ENCODE measurements at places on chromosomes 5 and 9.

GRCh38 chr9:107141967-107142366 is 141.1 kb upstream of the RAD23B start:
- no peak for DNase-seq

- DNase-seq = no peak
Measured at GRCh38 chr9:127549751-127550150, 62.3 kb upstream of the STXBP1 start.

- DNase-seq = no peak
Measured at GRCh38 chr5:7970816-7971215, 101.9 kb downstream of the MTRR start.

GRCh38 chr9:130825351-130825651 is 9.8 kb upstream of the ABL1 start:
- no peak for DNase-seq

DNA sequence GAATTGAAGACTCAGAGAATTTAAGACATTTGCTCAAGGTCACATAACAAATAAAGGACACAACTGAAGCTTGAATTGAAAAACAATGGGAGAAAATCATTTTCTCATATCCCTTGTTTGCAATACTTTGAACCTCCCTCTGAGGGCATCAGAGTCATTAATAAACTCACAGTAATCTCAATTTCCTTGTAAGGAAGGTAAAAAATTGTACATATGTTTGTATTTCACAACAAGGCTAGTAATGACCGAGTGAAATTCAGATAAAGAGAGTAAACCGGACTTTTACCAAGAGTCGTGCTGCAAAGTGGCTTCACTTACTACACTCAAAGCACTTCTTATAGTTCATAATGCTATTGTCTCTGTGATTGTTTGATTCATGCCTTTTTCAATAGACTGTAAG is 665.0 kb downstream of the NR2F1-AS1 start:
- no peak for DNase-seq

- DNase-seq = no peak
Measured at GRCh38 chr5:158287643-158288271, 428.8 kb upstream of the CLINT1 start.

DNA sequence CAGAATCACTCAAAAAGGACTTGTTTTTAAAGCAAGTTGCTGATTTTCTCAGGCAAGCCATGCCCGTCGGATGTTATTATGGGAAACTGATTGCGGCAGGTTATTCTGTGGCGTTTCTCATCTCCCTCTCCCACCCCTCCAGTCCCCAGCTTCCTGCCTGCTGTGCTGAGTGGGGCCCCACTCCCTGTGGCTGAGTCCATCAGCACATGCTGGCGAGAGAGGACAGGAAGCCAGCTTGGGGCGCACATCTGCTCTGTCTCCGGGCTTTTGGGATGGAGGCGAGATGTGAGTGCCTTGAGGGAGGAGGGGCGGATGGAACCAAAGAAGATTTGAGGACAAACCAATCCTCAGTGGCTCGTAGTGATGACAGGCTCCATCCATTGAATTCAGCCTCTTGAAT is 108.0 kb downstream of the DAPK1 start:
- no peak for DNase-seq

GRCh38 chr9:109190151-109190550 is 23.1 kb upstream of the FRRS1L start:
- no peak for DNase-seq

- DNase-seq = peak; percentile 32
Measured at GRCh38 chr9:4297786-4298254, 2.0 kb downstream of the GLIS3 start.

GRCh38 chr9:71744754-71745521 is 23.4 kb downstream of the CEMIP2 start:
- DNase-seq = no peak

GRCh38 chr5:129960831-129961230 is 56.6 kb downstream of the CHSY3 start:
- DNase-seq = no peak

DNA sequence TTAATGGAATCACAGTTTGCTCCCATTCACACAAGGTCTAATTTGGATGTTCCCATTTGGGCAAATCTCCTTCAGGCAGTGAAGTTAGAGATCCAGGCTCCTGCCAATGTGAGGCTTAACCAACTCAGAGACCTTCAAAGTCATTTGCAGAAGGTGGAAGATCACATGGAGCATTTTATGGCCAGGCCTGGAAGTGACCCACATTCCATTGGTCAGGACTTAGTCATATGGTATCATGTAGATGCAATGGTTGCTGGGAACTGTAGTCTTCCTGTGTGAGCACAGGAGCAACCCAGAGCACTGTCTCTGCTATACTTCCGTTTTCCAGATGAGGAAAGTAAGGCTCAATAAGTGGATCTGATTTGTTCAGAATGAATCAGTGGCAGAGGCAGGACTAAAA is 292.7 kb upstream of the SMARCA2 start:
- DNase-seq = no peak

- DNase-seq = no peak
Measured at GRCh38 chr5:157902449-157903116, 43.6 kb upstream of the CLINT1 start.

GRCh38 chr9:131387394-131387793 is 6.5 kb upstream of the PRRC2B start:
- DNase-seq = no peak

- DNase-seq = no peak
Measured at GRCh38 chr5:9776525-9776924, 146.4 kb upstream of the TAS2R1 start.

DNA sequence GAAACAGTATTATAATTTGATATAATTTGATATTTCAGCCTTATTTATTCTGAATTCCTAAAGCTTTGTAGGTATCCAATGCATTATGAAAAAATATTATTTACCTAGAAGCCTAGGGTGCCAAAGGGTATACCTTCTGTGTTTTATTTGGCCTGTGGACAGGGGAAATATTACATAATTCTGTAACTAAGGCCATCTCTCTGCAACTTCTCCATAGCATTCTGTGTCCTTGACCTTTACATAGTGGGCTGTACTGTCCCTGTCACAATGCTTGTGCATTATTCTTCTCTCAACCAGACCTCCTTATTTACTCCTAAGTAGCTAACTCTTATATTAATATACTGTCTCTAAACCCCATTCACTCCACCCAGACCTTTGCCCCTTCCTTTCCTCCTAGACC is 57.0 kb upstream of the RANBP6 start:
- DNase-seq = no peak

GRCh38 chr9:137520614-137521404 is 29.4 kb downstream of the PNPLA7 start:
- DNase-seq = no peak

GRCh38 chr5:168578006-168578405 is 1.2 kb downstream of the PANK3 start:
- DNase-seq = no peak

DNA sequence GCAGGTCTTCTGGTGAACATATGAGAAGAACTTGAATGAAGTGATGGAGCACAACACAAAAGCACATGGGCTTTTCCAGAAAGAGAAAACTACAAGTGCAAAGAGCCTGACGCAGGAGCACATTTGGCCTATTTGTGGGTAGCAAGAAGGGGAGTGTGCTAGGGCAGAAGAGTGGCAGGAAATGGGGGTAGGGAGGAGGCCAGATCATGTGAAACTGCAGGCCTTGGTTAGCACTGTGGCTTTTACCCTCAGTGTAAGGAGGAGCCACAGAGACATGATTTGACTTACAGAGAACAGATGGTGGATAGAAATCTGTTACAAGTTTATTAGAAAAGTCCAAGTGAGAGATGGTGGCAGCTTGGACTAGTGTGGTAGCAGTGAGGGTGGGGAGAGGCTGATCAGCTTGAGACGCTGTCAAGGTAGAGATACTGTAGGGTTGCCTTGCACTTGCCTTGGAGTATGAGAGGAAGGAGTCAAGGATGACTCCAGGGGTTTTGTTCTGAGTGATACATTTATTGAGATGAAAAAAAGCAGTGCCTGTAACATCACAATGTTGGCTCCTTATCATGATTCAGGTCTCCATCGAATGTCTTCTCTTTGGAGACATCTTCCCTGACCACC is 126.7 kb downstream of the PPP2R2B start:
- peak; percentile 15 for DNase-seq

DNA sequence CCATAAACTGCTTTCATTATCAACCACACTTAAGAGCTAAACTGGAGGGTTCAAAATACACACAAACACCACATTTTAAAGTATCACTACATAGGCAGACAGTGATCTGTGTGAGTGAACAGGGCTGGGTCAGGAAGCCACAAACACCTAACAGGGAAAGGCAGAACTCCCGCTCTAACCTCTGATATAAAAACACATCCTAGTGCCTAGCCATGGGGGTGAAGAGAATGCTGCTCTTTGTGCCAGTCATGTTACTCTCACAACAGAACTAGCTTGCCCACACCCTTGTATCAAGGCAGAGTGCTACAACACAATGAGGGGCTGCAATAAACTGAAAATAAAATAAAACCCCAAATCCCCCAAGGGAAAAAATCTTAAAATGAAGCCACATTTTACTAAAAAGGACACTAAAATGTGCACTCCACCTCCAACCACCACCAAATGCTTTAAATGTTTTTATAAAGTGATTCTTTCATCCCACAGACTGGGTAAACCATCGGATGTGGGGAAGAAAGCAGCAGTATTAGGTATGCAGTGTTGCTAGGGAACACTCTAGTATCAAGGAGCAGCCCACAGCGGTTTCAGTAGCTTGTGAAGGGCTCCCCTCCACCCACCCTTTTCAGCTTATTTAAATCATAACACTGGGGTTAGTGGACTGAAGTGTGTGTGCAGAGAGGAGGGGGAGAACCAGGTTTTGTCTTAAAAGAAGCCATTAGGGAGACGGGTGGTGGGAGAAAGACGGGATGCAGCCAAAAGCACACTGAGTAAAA is 64.5 kb downstream of the TMEM161B start:
- DNase-seq = no peak

DNA sequence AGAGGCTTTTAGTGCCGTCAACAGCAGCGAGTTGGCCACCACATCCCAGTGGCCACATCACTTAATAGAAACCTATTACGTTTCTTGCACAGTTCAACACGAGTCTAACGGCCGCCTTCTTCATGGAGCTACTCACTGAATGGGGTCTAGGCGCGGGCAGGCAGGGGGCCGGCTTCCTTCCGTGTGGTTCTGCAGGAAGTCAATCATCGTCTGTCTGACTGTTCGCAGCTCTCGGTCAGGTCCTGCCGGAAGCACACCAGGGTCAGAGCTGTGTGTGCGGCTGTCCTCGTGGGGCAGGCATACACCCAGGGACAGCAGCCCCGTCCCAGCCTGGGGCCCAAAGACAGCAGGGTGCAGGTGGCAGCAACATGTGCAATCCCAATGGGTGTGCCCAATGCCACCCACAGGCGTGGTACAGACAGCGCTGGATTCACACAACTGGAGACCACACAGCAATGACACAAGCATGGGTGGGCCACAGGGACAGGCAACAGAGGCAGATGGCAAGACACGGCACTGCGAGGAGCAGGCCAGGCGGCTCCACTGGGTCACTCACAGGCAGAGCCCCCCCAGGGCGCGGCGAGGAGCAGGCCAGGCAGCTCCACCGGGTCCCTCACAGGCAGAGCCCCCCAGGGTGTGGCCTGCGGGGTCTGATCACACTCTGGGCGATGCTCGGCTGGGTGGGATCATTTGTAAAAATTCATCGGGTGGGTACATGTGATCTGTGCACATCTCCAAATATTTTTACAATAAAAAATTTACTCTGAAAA is 19.1 kb upstream of the LHX3 start:
- DNase-seq = no peak

All from GM06990 (cell line).